ENCODE measurements at places on chromosomes 16 and 17. TPM values are rescaled to one million over a fixed set of nuclear protein-coding genes. Genes with fewer than 3 reads are reported as not detected.
A peak's percentile ranks its signal among the peaks of the same experiment; 100 is the strongest.

DNA sequence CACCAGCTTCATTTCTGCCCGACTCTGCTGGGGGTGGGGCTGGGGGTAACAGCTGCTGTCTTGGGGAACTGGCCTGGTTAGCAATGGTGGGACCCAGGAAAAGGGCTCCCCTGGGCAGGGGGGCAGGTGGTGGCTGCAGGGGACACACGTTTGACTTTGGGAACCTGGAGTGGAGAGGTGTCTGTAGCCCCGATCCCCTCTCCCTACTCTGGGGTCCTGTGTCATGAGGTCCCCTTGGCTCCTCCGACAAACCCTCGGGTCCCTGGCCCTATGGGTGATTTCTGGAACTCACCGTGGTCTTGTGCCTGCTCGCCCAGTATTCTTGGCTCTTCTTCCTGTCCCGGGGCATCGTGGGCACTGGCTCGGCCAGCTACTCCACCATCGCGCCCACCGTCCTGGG, 12.0 kb downstream of the SPNS3 start:
- no peak for DNase-seq

DNA sequence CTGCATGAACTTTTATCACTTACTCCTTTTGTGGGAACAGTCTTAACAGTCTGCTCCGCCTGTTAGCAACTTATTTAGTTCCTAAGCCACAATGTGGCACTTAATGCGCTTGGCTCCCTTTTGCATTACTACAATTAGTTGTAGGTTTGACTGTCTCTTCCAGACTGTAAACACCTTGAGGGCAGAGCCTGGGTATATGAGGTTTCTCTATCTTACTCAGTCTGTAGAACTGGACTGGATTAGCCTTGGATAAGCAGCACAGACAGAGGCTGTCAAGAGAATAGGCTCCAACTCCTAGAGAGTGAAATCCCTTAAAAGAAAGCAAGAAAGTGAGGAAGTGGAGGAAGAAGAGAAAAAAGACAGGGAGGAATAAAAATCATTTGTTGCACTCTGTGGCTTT, 268.3 kb upstream of the MAF start:
- no peak for DNase-seq

DNA sequence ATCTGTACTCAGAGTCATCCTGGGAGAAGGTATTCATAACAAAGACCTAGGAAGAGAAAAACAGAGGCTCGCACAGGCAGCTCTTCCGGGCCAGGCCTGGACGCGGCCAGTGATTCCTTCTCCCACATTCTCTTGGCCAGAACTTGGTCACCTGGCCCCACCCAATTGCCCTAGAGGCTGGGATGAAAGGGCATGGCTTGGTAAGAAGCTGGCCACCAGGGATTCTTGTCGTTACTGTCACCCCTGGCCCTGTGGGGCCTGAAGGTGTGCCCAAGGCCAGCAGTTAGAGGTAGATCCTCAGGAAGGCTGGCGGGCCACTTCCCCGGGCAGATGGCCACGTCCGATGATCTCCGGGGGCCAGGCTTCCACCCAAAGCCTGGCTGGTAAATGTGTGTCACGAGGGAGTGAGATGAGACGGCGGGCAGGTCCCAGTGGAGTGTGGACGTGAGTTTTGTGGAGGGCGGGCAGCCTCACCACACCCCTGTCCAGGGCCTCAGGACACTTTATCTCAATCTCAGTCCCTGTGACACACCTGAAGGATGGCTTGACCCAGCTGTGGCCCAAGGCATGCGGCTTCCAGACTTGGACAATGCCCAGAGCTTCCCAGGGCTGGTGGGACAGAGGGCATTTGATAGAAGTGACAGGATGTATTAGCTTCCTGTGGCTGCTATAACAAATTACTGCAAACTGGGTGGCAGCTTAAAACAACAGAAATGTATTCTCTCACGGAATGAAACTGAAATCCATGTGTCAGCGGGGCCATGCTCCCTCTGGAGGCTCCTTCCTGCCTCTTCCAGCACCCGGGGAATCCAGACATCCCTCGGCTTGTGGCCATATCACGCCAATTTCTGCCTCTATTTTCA, 66.3 kb upstream of the GSE1 start:
- DNase-seq = no peak

GRCh38 chr16:82753821-82754220, 127.1 kb downstream of the CDH13 start:
- DNase-seq = peak; percentile 63

- no peak for DNase-seq
Measured at GRCh38 chr17:633641-634101, 81.0 kb downstream of the VPS53 start.

The KCNG4 gene
- total RNA-seq = not detected

The FAM20A gene
- total RNA-seq = not detected

The MEAK7 gene
- total RNA-seq = 17.2 TPM
